ENCODE measurements at places on chromosomes 4 and X. TPM values are rescaled to one million over a fixed set of nuclear protein-coding genes. Genes with fewer than 3 reads are reported as not detected.

Gene TXK
- not detected for total RNA-seq

Gene ASB12
- total RNA-seq = 1.2 TPM

Gene FREM3
- 0.11 TPM for total RNA-seq

Gene SPP1
- total RNA-seq = 26.5 TPM

Gene TMEM187
- total RNA-seq = 2.7 TPM

Measured in H1 (cell line).